SJSA1 (cell line): ENCODE measurements at places on chromosomes 12 and 14.

DNA sequence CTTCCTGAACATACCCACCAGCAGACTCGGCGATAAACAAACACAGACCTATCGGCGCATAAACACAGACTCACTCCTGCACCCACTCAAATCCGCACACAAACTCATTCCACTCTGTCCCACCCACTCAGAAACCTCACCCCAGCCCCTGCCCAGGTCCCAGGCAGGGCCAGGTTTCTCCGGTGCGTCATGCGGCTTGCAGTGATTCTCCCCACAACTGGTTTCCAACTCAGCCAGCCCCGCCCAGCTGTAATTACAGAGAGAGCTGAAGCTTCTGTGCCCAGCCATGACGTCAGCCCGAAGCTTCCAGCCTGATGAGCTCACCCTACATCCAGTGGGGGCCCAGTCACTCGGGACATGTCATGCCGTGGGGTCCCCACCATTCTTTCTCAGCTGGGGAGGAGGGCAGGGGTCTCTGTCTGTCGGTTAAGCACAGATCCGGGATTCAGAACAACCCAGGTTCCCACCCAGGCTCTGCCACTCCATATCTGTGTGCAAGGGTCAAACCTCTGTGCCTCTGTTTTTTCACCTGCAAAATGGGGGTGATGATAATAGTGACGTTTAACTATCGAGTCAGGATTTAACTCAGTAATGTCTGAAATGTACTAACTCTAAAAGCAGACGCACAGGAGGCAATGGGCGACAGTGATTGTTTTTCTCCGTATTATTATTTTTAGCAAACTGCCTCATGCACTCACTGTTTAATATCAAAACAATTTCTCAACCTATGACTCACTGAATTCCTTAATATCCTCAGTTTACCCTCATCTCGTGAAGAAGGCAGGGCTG lies 2.3 kb upstream of the HSPB8 start:
- peak; percentile 39 for DNase-seq

DNA sequence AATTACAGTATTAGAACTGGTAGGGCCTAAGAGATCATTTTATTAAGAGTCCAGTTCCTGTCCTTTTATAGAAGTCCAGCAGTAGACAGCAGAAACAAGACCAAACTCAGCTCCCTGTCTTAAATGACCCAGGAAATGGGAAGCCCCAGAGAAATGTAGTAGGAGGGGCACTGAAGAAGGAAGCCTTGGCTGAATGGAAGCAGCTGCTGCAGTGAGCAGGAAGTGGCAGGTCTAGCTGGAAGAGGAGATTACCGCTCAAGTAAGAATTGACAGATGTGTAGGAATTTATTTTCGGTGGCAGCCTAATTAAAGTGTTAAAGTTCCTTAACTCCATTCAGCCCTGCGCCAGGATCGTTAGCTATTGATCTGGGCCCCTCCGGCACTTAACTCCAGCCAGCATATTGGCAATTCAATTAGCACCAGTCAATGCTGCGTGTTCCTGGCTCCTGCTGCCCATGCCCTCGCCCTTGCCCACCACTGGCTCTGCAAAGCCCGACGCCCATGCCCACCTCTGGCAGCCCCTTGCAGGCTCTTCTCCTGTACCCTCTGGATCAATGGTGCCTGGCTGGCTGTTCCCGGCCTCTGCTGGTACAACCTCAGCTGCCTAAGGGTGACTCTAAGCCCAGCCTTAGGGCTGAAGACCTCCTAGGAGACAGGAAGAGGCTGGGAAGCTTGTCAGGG lies 21.1 kb downstream of the ZFHX2 start:
- no peak for DNase-seq

DNA sequence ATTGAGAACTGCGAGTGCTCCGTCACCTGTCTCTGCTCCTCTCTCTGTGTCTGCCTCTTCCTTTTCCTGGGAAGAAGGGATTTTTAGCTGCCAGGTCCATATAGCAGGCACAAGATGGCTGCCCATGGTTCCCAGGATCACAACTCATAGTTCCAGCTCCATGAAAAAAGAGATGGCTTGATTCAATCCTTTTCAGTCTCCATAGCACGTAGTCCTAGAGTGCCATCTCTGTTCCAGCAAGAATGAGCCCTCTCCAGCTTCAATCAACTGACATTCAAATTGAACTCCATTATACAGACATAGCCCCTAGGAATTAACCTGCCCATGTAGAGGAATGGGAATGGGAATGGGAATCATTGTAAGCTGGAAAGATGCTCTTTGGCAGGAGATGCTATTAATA lies 34.7 kb upstream of the RTRAF start:
- no peak for DNase-seq

- no peak for DNase-seq
Observed at GRCh38 chr12:106519607-106520021, 63.2 kb upstream of the RFX4 start.

GRCh38 chr14:24171422-24172260 lies at the start of gene REC8:
Gene REC8, plus strand, starts transcription at chr14:24172080. Its CDS starts 473 bp downstream, at chr14:24172553.
- DNase-seq, result no peak

DNA sequence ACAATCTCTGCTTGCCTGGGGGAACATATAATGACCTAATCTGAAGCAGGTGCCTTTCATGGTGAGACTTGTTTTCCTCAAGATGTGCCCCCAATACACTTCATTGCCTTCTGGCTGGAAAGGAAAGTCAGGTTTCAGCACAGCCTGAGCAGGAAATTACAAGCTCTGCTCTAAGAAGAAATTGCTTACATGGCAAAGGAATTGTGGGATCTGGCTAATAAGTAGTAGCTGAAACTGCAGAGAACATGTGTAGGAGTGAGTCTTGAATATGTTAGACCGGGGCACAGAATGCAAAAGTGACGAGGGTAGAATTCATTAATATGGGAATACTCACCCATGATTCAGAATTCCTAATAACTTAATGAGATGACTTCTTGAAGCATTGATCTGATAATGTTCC lies 6.3 kb upstream of the CFAP54 start:
- DNase-seq, result no peak

- DNase-seq, result no peak
Observed at GRCh38 chr12:28108599-28108998, 81.7 kb upstream of the CCDC91 start.

DNA sequence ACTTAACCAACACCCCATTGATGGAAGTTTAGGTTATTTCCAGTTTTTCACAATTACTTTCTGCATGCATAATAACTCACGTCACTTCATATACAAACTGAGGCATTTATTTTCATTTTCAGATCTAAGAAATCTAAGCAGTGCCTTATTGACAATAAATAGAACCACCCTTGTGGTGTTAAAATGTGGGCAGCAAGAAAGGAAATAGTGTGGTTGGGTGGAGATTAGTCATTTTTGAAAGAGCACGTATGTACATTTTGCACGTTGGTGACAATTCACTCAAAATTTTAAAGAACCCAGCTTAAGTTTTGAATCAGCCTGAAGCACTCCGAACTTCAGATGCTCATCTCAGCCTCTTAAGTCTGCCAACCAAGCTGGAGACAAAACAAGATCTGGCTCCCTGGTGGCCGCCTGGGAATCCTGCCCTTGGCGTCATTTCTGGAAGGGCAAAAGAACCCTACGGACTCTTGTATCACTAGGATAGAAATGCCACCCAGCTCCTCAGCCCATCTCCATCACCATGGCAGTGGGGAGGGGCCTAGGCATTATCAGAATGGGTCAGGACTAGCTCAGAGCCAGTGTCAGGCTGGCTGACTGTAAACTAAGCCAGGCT lies 89.5 kb upstream of the BCL2L14 start:
- peak; percentile 82 for DNase-seq

- DNase-seq, result no peak
Observed at GRCh38 chr14:93811020-93811419, 22.7 kb upstream of the PRIMA1 start.

DNA sequence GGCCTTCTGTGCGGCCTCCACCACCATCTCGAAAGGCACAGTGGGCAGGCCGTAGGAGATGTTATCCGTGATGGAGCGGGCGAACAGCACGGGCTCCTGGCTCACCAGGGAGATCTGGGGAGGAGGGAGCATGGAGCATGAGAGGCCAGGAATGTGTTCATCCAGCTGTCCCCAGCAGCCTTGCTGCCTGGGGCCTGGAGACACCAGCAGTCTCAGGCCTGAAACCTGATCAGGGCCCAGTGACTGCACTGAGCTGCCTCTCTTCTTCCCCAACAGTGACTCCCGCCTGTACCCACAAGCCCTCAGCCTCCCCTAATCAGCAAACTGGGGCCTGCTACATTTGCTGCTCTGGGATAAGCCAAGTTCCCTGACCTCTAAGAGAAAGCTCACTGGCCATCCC lies 30.9 kb downstream of the ABCB9 start:
- DNase-seq, result no peak

- DNase-seq, result no peak
Observed at GRCh38 chr12:16349131-16349460, 1.7 kb downstream of the MGST1 start.

- DNase-seq, result no peak
Observed at GRCh38 chr14:102500158-102500662, 9.4 kb downstream of the ANKRD9 start.

GRCh38 chr14:22419620-22420019 lies 169.4 kb downstream of the DAD1 start:
- no peak for DNase-seq

- DNase-seq, result no peak
Observed at GRCh38 chr14:68957775-68958174, 21.3 kb downstream of the ACTN1 start.

- DNase-seq, result no peak
Observed at GRCh38 chr14:32682214-32682613, 256.5 kb upstream of the NPAS3 start.

GRCh38 chr14:30883508-30884294 lies 9.3 kb downstream of the COCH start:
- no peak for DNase-seq

- peak; percentile 23 for DNase-seq
Observed at GRCh38 chr12:124919521-124920352, 5.3 kb upstream of the UBC start.

GRCh38 chr12:77239617-77240016 lies 174.2 kb upstream of the E2F7 start:
- no peak for DNase-seq

- no peak for DNase-seq
Observed at GRCh38 chr14:25094171-25094907, 44.4 kb upstream of the STXBP6 start.

GRCh38 chr14:68663385-68664076 lies 129.3 kb downstream of the ZFP36L1 start:
- peak; percentile 5 for DNase-seq

- no peak for DNase-seq
Observed at GRCh38 chr14:79229383-79229909, 981.9 kb downstream of the DIO2 start.

DNA sequence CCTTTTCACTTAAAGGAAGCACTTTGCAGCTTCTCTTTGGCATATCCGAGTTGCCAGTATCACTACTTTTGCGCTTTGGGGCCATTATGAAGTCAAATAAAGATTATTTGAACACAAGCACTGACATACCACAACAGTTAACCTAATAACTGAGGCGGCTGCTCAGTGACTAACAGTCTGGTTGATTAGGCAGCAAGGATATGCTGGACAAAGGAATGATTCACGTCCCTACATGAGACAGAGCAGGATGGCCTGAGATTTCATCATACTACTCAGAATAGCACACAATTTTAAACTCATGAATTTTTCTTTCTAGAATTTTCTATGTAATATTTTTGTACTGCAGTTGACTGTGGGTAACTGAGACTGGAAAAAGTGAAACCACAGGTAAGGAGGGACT lies 56.9 kb upstream of the E2F7 start:
- peak; percentile 79 for DNase-seq

DNA sequence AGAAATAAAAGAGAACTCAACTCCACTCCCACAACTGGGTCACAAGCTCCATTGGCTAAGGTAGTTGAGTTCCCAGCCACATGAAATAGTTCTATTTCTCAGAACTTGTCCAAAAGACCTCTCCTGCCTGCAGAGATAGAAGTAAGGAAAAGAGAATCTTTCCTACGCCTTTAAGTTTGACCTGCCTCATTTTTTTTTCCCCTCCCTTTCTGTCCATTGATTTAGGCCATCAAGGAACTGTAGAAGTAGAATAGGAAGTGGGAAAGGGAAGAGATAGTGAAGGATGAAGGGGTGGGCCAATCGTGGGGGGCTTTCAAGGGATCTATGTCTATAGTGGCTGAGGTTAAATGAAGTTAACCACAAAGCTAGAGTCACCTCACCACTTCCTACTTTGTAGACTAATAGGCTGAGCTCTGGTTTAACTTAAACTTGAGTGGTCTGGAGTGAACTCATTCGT lies 13.9 kb upstream of the NUDT4 start:
- DNase-seq, result no peak

- DNase-seq, result no peak
Observed at GRCh38 chr12:105202202-105202601, 33.8 kb downstream of the APPL2 start.

DNA sequence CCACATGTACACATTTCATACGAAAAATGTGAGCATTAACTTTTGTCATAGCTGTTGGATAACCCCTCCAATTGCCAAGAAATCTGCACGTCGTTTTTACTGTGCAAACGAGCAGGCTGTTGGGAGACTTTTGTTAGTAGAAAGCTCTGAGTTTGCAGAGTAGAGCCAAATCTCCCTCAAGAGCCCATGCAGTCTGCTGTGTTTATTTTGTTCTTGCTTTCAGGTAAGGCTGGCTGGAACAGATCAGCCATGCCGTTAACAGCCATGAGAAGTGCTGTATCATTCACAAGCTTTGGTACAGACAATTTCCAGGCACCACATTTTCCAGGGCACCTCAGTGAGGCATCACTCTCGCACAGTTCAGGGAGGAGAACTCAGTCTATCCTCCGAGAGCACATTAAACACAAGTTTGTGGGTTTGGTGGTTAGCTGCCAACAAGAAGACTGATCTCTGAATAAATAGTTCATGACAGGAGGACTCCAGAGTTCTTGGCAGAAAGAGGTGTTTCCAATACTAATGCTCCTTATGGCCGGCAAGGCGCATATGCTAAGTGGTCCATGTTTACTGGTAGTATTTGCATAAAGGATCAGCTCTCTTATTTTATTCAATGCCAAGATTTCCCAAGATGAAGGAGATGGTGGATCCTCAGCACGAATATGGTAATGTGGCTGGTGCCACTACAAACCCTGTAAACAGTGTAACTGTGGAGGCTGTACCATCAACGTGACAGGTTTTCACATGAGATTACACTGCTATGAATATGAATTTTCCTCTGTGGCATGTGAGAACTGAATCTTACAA lies 30.3 kb upstream of the PELI2 start:
- no peak for DNase-seq

- DNase-seq, result no peak
Observed at GRCh38 chr12:53292426-53292825, 2.9 kb upstream of the PFDN5 start.

DNA sequence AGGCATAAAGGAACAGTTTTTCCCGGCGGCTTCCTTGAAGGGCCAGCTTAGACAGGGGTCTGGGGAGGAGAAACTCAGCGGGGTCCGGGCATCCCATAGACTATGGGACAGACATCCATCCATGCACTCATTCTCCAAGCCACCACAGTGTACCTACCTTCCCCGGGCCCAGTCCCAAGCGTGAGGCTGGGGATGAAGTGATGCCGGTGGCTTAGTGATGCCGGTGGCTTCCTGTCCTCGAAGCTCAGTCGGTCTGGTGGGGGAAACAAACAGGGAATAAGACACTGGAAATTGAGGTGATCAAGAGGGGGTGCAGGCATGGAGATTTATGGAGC lies 421 bp downstream of the RTL1 start:
- no peak for DNase-seq
